A549 (cell line): ENCODE measurements at places on chromosomes 16 and 17.

GRCh38 chr17:8080799-8081219 is 6.7 kb downstream of the ALOX12B start:
- no peak for DNase-seq

DNA sequence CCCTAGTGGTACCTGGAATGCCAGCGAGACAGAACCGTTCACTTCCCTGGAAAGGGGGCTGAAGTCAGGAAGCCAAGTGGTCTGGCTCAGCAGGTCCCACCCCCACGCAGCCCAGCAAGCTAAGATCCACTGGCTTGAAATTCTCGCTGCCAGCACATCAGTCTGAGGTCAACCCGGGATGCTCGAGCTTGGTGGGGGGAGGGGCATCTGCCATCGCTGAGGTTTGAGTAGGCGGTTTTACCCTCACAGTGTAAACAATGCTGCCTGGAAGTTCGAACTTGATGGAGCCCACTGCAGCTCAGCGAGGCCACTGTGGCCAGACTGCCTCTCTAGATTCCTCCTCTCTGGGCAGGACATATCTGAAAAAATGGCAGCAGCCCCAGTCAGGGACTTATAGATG is 464.7 kb upstream of the TOM1L1 start:
- no peak for DNase-seq

- no peak for DNase-seq
These were observed 89.0 kb upstream of the DNAH17 start for GRCh38 chr17:78665952-78666920.

GRCh38 chr16:4682616-4683254 is 10.6 kb upstream of the NUDT16L1 start:
- no peak for DNase-seq

- no peak for DNase-seq
These were observed at the start of gene CAPNS2 for GRCh38 chr16:55566432-55567175. TSS of gene CAPNS2 (plus strand) at chr16:55566684. CDS start at chr16:55566757, 73 bp downstream.
